ENCODE measurements at places on chromosomes 3 and 15.

GRCh38 chr15:83764201-83764838 is 110.4 kb downstream of the ADAMTSL3 start:
- DNase-seq, result no peak

- DNase-seq, result no peak
Observed at GRCh38 chr3:23888617-23889228, 28.1 kb downstream of the NKIRAS1 start.

GRCh38 chr3:46713898-46714552 is 3.6 kb downstream of the PRSS50 start:
- peak; percentile 15 for DNase-seq

GRCh38 chr15:68385240-68385561 is 46.8 kb downstream of the ITGA11 start:
- DNase-seq, result no peak

GRCh38 chr15:31333119-31333518 is 6.5 kb downstream of the KLF13 start:
- DNase-seq, result no peak

DNA sequence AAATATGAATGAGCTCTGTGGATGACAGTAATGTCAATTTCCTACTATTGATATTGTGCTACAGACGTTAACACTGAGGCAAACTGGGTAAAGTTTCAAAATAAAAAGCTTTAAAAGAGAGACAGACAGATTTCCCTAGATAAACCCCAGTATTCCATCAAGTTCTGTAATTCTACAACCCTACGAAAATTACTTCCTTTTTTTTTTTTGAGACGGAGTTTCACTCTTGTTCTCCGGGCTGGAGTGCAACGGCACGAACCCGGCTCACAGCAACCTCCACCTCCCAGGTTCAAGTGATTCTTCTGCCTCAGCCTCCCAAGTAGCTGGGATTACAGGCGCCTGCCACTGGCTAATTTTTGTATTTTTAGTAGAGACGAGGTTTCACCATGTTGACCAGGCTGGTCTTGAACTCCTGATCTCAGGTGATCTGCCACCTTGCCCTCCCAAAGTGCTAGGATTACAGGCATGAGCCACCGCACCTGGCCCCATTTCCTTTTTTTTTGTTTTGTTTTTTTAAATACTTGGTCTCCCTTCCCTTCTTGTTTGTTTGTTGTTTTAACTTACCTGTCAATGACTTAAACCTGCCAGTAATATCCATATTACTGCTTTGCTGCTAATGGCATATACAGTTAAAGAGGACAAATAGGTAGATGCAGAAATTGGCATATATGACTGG is 57.2 kb downstream of the CBLB start:
- DNase-seq, result no peak

DNA sequence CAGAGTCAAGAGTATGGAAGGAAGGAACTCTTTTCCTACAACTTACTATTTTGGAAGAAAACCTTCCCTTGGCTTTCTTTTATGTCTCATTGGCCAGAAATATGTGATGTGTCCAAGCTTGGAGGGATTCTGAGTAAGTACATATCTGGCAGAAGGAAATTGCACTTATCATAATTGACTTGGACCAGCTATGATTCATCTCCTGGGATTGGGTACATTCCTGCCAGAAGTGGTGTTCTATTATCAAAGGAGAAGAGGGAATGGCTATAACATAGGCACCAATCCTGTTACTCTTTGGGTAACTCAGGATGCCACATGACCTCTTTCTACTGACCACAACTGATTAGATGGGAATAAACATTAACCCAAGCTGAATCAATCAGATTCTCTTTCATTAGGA is 13.5 kb upstream of the DAZL start:
- no peak for DNase-seq
